Occipital lobe (tissue), 3 donors: ENCODE measurements at places on chromosomes 7 and 10. TPM values are rescaled to one million over a fixed set of nuclear protein-coding genes. Genes with fewer than 3 reads are reported as not detected.
A peak's percentile ranks its signal among the peaks of the same experiment; 100 is the strongest.

The INA gene
- total RNA-seq = 177 TPM

The NYAP1 gene
- 47.9 TPM for total RNA-seq

The CPA4 gene
- total RNA-seq = 0.78 TPM

The TMEM270 gene
- total RNA-seq = not detected

The ICA1 gene
- total RNA-seq = 49.8 TPM

The GPR15LG gene
- not detected for total RNA-seq

The NUTM2B gene
- total RNA-seq = 2.3 TPM

The MUC12 gene
- not detected for total RNA-seq

The TEX47 gene
- total RNA-seq = not detected

The AGAP9 gene
- total RNA-seq = 2.2 TPM

The LEP gene
- total RNA-seq = not detected

The OR2A12 gene
- not detected for total RNA-seq

- DNase-seq = no peak
Observed at GRCh38 chr7:44768628-44769371, 20.2 kb downstream of the ZMIZ2 start.

DNA sequence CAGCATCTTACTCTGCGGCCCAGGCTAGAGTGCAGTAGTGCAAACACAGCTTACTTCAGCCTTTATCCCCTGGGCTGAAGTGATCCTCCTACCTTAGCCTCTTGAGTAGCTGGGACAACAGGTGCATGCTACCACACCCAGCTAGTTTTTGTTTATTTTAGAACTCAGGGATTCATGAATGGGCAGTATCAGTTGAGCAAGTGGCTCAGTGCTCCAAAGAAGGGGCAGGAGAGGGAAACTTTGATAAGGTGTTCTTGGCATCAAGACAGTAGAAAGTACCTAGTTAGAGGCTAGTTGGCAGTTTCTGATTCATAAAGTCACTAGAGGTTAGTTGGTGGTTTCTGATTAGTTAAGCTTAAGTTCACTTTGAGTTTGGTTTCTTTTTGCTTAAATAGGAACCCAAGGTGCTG lies 18.4 kb downstream of the TRIM24 start:
- DNase-seq = no peak

GRCh38 chr10:105383978-105384377 lies 742.9 kb downstream of the SORCS3 start:
- no peak for DNase-seq

DNA sequence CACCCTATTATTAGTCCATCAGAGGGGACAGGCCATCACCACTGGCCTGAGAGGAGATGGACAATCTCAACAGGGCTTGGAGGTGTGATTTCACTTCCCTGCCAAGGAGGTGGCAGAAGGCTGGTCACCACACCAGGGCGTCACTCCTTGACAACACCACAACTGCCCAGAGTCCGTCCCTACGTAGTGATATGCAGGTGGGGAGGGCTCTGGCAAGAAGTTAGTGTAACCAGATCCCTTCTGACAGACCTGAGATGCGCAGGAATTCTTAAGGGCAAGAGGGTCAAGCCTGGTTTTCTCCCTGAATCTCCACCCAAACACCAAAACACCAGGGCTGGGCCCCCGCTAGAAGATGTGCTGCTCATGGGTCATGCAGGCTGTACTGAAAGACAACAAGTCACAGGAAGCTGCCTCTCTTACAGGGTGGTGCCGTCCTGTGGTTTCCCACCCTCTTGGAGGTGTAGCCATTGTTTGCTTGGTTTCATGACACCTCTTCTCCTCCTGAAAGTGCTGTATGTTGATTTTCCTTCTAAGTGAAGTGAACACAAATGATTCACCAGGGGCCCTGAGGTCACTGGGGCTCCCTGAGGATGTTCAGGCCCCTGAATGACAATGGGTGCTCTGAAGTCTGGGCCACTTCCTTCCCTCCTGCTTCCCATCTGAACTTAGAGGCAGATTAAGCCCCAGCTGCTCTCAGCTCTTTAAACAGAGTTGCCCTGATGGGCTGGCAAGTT lies 27.1 kb downstream of the ATXN7L1 start:
- no peak for DNase-seq

DNA sequence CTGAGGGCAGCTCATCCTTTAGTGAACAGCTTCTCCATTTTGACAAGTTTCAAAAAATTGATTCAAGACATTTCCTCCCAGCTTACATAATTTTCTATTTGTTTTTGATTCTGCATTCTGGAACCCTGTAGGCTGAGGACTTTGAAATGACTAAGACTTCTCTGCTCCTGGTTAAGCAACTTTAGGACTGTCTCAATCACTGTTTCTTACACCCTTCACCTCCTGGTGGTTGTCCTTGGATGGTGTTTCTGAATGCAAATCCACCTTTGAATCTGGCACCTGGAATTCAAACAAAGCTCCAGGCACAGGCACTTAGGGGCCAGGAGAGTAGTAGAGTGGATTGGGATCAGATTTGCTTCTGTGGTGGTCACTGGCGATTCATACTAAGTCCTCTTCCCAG lies 595.5 kb downstream of the LRMDA start:
- no peak for DNase-seq

- DNase-seq = no peak
Observed at GRCh38 chr7:39133088-39133487, 155.4 kb downstream of the POU6F2 start.

DNA sequence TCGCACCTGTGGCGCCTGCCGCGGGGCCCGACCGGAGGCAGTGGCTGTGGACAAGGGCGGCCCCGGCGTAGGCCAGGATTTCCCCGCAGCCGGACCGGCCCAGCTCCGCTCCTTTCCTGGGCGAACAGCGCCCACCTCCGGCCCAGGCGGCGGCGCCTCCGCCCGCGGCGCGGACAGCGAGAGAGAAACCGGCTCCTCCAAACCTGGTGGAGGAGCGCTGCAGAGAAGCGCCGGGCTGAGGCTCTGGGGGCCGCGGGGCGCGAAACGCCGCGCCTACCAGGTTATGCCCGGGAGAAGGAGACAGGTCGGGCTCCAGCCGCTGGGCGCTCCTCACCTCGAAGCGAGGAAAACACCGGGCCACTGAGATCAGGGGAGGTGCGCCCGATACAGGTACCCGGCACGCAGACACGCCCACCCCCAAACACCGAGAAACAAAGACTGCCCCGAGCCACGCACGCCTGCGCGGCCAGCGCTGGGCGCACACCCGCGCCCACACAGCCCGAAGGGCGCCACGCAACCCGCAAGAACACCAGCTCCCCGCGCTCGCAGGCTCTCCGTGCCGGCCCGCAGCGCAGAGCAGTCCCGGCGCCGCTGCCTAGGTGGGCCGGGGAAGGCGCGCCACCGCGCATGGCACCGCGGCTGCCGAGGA lies 3.3 kb downstream of the GRID1 start:
- no peak for DNase-seq

GRCh38 chr10:10361301-10361885 lies 656.3 kb upstream of the CELF2 start:
- no peak for DNase-seq

DNA sequence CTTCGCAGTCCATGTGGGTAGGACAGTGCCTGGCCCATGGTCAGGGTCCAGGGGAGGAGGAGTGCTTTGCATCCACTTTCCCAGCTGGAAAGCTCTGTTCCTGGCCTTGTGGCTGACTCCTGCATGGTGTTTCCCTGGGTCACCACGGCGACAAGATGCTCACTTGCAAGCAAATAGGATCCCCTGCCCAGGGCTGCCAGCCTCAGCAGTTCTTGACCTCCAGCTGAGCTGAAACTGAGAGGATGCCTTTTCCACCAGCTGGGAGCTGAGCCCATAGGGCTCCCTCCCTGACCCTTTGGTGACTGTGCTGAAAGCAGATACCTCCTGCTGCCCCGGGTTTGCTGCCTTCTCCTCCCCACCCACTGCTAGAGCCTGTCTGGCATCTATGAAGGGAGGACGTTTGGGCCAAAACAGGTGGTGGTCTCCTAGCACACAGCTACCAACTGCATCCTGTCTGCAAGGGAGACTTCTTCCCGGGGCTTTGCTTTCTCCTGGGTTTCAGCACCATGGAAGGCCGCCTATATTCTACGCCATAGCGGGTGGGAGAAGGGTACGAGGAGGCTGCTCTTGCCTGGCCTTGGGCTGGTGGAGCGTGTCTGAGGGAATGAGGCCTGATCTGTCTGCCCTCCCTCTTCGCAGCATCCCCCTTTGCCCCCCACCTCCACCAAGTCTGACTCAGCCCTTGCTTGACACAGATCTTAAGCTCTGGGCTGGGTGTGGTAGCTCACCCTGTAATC lies 34.4 kb downstream of the UBTD1 start:
- no peak for DNase-seq

- DNase-seq = no peak
Observed at GRCh38 chr10:90788199-90788491, 69.7 kb downstream of the HTR7 start.

DNA sequence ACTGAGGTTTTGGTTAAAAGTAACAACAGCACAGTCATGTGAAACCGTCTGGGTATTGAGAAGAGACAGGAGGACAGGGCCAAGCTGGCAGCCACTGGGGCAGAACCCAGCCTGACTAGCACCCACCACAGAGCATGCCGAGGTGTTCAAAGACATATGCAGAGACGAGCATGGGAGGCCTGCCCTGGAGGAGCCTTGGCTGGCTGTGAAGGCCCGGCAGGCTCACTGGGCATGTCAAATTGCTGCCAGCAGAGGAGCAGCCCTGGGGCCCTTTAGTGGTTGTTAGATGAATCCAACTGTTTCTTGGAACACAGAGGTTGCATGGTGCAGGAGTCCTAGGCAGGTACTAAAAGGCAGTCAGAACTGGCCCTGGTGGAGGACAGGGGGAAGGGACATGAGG lies 5.0 kb upstream of the GDF2 start:
- DNase-seq = no peak

- DNase-seq = no peak
Observed at GRCh38 chr10:33861016-33861704, 526.7 kb upstream of the NRP1 start.

GRCh38 chr10:506451-507354 lies 182.8 kb downstream of the DIP2C start:
- DNase-seq = no peak

DNA sequence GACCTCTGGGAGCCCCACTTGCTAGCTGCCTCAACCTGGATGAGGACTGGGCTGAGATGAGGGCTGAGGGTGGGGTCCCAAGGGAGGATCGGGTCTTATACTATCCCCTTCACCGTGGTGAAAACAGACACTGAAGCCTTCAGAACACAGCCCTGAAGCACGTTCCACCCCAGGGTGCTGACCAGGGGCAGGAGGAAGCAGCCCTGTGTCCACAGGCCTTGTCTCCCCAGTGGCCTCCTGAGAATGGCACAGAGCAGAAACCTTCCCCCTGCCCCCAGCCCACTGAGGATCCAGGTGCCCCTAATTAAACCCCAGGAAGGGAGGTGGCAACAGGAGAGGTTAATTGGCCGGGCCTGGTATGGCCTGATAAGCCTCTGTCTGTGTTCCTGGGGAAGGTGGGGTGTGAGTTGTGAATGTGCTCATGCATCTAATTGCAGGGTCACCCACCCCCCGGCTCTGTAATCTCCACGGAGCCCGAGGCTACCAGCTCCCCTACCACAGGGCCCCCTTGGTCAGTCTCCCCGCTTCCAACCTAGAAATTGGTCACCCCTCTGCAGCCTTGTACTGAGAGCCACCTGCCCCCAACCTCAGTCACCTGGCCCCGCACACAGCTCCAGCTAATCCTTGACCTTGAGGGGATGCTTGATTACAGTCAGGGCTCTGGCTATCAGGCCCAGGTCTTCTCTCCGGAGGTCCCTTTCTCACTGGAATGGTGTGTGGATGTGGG lies 159.0 kb upstream of the UNC5B start:
- no peak for DNase-seq

GRCh38 chr10:49118430-49119074 lies 3.2 kb upstream of the VSTM4 start:
- DNase-seq = no peak

- peak; percentile 7 for DNase-seq
Observed at GRCh38 chr10:110005719-110006118, 2.1 kb upstream of the ADD3 start.

DNA sequence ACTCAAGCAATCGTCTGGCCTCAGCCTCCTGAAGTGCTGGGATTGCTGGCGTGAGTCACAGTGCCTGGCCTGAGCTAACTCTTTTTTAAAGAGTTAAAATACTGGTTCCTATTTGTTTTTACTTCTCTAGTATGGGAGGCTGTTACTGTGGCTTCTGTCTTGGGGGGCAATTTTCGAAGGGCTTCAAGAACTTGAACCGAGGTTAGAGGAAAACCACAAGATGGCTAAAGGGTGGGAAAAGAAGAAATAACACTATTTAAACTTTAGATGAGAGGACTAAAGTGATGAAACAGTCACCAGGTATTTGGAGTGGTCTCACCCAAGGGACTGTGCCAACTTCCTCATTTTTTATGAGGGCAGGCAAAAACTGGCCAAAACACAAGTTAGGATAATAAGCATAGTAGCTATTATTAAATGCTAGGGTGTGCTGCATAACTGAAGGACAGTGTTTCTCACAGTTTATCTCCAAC lies 17.8 kb downstream of the MET start:
- DNase-seq = no peak

- no peak for DNase-seq
Observed at GRCh38 chr10:70283445-70284399, at the start of gene NPFFR1. Gene NPFFR1 (minus strand): TSS chr10:70284004. CDS start chr10:70283676, 328 bp downstream.

DNA sequence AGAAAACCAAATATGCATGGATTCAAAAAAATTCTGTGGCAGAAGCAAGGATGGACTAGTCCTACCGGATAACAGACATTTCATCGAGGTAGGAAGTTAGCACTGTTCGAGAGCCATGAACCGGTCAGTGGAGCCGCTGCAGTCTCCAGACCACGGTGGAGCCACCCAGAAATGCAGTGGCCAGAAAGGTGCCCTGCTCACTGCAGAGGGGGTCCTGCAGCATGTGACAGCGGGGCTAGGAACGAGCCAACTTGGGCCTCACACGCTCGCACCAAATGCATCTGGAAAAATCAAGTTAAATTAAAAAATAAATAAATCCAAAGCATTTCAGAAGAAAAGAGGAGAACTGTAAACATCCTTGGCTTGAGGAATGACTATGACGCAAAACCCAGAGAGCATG lies 13.1 kb upstream of the CFAP46 start:
- no peak for DNase-seq

GRCh38 chr10:73900064-73900463 lies 10.9 kb upstream of the PLAU start:
- DNase-seq = no peak

- DNase-seq = no peak
Observed at GRCh38 chr7:150801242-150801945, 825 bp downstream of the TMEM176A start.

GRCh38 chr10:132096863-132097478 lies 31.2 kb downstream of the JAKMIP3 start:
- DNase-seq = no peak

GRCh38 chr7:47432671-47433563 lies 149.0 kb downstream of the TNS3 start:
- no peak for DNase-seq

DNA sequence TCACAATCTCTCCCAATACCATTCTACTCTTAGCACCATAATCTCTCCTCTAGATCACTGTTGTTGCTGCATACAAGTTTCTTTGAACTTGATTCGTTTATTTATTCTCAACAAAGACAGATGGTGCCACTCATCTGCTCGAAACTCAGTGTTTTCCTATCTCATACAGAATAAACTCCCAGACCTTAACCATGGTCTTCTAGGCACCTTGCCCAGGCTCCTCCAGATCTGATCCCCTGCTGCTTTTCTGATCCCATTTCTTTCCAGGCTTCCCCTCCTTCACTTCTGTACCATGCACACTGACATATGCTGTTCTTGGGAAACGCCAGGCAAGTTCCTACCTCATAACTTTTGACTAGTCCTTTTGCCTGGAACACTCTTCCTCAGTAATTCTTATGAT lies 645.7 kb downstream of the DNAJB9 start:
- no peak for DNase-seq

- DNase-seq = no peak
Observed at GRCh38 chr10:109277456-109277855, 645.9 kb downstream of the XPNPEP1 start.

- DNase-seq = no peak
Observed at GRCh38 chr10:108591417-108591816, 1331.9 kb downstream of the XPNPEP1 start.
